Endothelial cell of umbilical vein (primary cell): ENCODE measurements at places on chromosomes 5 and 9. TPM values are rescaled to one million over a fixed set of nuclear protein-coding genes. Genes with fewer than 3 reads are reported as not detected.

Gene MEIKIN
- total RNA-seq, result not detected in 2 replicates

Gene RNF180
- total RNA-seq, result 3.4 and 5.6 TPM in 2 replicates

Gene MZB1
- total RNA-seq, result not detected in 2 replicates

Gene MLANA
- total RNA-seq, result not detected in 2 replicates

Gene NUTM2F
- total RNA-seq, result not detected in 2 replicates

Gene TOR4A
- total RNA-seq, result 46.4 and 48.0 TPM in 2 replicates

Gene GPX3
- total RNA-seq, result 3.5 and 5.1 TPM in 2 replicates

Gene GARIN3
- total RNA-seq, result not detected in 2 replicates

Gene ST8SIA4
- 25.0 and 28.3 TPM in 2 replicates for total RNA-seq
